ENCODE measurements at places on chromosomes 11 and 22.
A peak's percentile ranks its signal among the peaks of the same experiment; 100 is the strongest.

- DNase-seq, result no peak
These were observed 23.5 kb downstream of the PITPNB start for GRCh38 chr22:27895600-27895999.

DNA sequence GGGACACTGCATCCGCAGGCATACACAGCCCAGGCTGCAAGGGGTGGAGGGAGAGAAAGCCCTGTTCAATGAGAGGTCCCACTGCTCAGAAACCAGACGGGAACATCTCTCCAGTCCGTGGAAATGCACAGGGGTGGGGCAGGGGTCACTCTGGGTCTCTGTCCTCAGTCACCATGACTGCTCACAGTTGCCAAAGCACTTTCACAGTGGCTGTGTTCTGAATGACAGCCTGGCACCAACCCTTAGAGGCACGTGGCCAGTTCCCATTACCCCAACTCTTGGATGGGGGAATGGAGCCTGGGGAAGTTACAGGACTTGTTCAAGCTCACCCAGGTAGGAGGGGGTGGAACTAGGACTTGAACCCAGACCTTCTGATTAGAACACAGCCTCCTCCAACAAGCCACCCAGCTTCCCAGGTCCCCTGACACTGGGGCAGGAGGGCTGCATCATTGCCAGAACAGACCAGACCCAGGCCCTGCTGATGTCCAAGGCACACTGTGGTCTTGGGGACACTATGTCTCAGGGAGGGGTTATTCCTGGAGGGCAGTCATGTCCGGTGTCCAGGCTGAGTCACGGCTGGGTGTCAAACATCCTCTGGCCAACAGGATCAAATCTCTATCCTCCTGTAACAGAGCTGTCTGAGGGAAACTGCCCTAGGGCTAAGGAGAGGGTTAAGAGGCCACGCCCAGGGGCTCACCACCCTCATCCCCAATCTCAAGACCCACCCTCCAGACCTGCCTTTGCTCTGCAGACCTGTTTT lies 8.2 kb downstream of the ZNF70 start:
- DNase-seq, result no peak

- DNase-seq, result no peak
These were observed 2.7 kb upstream of the POLDIP3 start for GRCh38 chr22:42617155-42617983.

DNA sequence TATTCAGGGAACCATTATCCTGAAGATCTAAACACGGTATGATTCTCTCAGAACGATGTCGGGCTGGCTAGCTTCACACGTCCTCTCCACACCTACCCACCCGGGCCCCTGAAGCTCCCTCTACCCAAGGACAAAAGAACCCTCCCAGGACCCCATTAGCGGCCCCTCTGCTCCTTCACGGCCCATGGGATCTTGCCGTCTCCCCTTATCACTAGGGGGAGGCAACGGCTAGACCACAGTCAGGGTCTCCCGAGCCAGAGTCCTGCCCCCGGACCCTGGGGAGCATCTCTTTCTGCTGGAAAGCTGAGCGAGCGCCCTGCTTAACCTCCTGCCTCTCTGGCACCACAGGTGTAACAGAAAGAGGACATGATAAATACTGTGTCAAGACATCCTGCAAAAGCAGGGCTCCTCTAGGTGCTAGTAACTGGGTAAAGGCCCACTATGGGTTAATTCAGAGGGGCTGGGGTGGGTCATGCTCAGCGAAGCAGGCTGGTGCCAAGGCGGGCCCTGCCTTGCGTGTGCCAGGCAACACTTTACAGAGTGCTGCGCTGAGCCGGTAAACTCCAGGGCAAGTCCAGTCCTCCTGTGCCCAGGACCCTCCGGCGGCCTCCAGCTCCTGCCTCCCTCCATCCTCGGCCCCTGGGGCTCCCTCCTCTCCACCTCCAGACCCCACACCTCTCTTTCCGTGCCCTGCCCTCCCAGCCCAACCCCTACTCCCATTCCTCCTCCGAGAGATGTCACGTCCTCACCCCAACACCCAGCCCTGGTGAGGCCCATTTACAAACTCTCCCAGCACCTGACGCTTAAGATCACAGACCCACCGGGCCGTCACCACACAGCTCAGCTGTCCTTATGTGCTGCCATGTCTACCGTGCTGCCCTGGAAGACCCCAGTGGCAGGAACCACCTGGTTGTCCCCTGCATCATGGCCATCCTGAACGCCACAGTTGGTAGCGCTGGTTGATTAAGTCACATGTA lies 3.0 kb downstream of the TOLLIP start:
- no peak for DNase-seq

DNA sequence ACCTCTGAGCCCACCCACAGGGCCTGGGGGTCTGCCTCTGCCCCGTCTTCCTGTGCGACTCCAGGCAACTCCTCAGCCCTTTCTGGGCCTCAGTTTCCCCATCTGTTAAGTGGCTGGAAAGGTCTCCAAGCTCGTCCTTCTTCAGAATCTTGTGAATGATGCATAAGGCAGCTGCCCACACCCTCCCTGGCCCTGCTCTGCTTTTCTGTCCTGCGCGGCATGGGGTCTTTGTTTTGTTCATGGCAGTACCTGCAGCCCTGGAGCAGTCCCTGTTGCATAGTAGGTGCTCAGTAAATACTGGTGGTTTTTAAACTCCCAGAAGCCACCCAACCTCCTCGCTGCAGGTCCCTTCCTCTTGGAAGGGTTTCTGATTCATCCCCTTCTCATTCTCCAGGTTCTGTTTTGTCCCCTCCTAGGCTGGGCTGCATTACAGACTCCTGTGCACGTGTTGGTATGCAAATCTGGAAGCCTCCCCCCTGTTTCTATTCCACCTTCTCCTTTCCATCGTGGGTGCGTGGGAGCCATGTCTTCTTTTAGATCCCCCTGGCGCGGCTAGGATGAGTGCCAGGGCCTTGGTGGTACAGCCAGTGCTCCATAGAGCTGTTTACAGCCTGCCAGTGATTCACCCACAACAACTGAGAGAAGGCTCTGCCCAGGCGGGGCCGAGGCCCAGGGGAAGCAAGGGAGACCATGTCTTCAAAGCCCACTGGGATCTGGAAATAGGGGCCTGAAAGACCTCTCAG lies 19.3 kb upstream of the SYT7 start:
- DNase-seq, result no peak

- no peak for DNase-seq
These were observed 161.1 kb downstream of the KIRREL3 start for GRCh38 chr11:126839496-126839895.

GRCh38 chr11:95725196-95725595 lies 64.4 kb downstream of the FAM76B start:
- DNase-seq, result no peak

- peak; percentile 85 for DNase-seq
These were observed 9.3 kb downstream of the CELSR1 start for GRCh38 chr22:46528121-46528610.

- DNase-seq, result no peak
These were observed 31.2 kb downstream of the AMPD3 start for GRCh38 chr11:10486161-10486840.

DNA sequence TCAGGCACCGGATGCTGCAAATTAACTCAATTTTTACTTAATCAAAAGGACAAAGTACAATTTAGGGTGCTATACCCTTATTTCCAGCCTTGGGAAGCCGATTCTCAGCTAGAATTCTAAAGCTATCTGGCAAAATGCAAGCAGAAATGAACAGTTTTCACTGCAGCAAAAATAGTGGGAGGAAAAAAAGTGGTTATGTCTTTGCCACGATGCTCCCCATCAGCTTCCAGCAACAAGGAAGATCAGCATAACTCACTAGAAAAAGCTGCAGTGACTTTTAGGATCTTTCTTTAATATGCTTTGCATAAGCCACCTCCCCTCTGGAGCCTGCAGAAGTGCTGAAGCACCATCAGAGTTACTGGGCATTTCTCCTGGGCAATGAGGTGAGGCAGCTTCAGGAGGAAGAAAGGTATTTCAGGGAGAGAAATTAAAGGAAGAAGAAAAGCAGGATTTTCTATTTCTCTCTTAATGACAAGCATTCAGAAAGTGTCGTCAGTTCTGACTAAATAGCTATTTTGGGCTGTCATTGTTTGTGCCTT lies 702.9 kb downstream of the DLG2 start:
- no peak for DNase-seq

DNA sequence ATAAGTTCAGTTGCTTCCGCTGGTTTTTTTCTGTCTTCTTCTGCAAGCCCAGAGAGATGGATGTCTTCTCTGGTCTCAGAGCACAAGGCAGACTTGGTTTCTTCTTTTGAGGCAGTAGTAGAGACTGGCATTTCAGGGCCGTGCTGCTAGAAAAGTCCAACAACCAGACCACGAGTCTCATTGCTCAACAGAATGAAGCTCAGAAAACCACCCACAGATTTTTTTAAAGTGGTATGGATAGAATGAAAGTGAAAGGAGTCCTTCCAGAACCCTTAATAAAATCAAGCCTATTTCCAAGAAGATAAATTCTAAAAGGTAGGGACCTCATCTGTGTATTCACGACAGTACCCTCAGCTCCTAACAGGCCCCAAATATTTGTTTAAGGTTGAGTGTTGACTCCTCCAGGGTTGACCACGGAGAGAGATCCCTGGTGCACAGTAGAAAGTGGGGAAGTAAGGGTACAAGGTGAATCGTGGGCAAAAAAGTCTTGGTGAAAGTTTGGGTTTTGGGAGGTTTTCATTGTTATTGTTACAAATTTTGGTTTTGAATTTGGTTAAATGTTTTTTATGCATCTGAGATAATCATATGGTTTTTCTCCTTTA lies 43.6 kb upstream of the DDX6 start:
- DNase-seq, result no peak

- DNase-seq, result peak; percentile 60
These were observed 14.9 kb downstream of the SLC25A18 start for GRCh38 chr22:17578136-17578754.

- no peak for DNase-seq
These were observed 39.3 kb upstream of the MYO18B start for GRCh38 chr22:25702571-25703167.

GRCh38 chr11:79269611-79270307 lies 171.1 kb downstream of the TENM4 start:
- DNase-seq, result no peak

GRCh38 chr11:126182787-126183445 lies 28.5 kb downstream of the RPUSD4 start:
- no peak for DNase-seq

DNA sequence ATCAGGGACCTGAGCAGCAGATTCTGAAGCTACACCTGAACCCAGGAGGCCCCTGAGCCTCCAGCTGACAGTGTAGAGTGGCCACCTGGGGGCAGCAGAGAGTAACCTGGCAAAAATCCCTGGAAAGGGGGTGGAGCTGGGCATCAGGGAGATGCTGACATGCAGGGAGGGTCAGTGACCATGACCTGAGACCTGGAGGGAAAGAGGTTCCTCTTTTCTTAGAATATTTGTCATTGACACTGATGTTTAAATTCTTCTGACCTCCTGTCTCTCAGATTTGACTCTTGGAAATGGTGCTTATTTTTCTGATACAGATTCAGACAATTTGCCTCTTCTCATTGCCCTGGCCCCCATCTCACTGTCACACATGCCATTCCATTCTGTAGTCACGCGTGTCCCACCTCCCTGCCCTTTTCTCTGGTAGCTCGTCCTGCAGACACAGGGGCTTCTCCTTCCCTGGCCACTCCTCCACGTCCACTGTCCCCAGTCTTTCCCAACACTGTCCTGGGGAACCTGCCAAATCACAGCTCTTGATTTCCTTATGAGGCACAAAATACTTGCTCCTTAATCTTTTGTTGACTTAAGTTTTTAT lies 117.2 kb upstream of the IGLL5 start:
- DNase-seq, result peak; percentile 40

DNA sequence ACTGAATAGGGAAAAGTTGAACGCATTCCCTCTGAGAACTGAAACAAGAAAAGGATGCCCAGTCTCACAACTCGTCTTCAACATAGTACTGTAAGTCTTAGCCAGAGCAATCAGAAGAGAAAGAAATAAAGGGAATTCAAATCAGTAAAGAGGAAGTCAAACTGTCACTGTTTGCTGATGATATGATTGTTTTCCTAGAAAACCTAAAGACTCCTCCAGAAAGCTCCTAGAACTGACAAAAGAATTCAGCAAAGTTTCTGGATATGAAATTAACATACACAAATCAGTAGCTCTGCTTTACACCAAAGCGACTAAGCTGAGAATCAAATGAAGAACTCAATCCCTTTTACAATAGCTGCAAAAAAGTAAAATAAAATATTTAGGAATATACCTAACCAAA lies 471.2 kb upstream of the CNTN5 start:
- no peak for DNase-seq

DNA sequence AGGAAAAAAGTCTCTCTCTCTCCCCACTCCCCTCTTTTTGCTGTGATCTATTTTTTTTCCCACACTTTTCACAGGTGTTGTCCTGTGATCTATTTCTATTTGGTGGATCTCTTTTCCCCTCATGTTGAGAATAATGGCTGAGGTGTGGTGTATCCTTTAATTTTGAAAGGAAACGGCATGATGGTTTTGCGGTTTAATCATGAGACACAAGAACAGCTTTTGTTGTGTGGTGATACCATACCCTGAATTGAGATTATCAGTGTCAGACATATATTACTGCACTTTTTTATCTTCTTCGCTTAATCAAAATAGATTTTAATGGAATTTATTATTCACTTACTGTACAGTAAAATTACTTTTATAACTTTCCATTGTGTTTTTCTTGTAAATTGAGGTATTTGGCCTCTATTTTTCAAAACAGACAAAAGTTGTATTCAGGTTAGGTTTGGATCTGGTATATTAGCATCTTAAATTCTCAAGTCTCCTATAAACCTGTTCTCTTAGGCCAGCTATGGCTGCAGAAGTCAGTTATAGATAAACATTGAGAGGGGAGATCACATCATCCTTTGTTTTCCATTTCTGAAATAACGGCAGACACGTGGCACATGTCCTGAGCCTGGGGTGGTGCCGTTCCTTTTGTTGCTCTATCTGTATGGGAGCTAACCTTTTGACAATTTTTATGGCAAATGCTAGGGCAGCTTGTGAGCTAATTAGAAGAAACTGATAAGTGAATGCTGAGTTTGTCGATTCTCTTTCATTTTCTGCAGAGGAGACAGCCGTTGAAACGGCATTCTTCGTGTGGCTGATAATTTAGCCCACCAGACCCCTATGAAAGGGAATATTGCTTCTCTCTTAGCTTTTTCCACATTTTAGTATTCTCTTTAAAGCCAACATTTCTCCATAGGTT lies 25.8 kb downstream of the NF2 start:
- DNase-seq, result no peak

- no peak for DNase-seq
These were observed 34.8 kb downstream of the MB start for GRCh38 chr22:35582218-35582860.
